ENCODE measurements at places on chromosomes 3 and 15.

DNA sequence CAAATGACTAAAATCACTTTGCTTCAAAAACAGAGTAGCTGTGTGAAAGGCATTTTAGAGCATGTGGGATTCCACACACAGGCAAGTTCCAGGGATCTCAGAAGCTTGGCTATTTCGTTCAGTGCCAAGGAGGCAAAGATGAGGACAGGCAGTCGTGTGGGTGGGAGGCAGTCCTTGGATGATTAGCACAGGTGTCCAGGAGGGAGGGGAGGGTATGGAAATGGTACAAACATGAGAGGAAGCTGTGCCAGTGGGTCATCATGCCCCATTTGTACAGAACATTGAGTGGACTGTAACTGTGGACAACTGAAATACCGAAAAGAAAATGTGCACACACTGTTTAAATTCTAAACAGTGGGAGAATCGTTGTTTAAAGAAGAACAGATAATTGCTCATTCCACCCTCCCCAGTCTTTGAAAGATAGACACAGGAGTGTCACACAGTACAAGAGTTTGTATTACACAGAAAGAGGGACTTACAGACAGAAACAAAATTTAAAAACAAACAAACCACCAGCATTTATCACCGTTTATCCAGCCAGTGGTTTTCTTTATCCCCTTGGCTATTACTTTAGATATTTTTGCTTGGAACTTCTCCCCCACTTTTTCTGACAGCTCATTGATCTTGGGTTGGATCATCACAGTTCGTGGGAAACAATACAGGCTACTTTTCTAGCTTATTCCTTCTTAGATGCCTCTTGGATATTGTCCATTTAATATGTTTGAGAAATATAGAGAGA is 122.9 kb downstream of the GREM1 start:
- no peak for DNase-seq

- DNase-seq = no peak
Measured at GRCh38 chr15:65182538-65182937, 2.6 kb downstream of the CLPX start.

GRCh38 chr3:113287803-113288648 is 76.7 kb downstream of the BOC start:
- peak; percentile 3 for DNase-seq

GRCh38 chr3:123088387-123088786 is 21.6 kb downstream of the PDIA5 start:
- no peak for DNase-seq

- DNase-seq = no peak
Measured at GRCh38 chr3:47251689-47252088, 30.9 kb downstream of the KIF9 start.

GRCh38 chr3:99708207-99708745 is 69.9 kb downstream of the COL8A1 start:
- DNase-seq = no peak

GRCh38 chr15:60374628-60375081 is 23.1 kb downstream of the ANXA2 start:
- DNase-seq = no peak

DNA sequence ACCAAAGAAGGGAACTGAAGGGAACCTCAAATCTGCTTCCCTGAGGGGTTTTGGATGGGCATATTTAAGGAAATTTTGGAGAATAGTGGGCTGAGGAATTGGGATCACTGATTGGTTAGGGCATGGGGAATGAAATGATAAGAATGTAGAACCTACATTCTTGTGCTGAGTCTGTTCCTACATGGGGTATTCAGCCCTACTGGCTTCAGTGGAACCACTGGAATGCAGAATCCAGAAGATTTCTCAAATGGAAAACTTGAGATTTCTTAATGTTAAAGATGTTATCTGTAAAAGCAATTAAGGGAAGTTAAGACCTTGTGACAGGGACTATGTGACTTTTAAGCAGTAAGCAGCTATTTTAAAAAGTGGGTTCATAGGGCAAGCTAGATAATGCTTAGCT is 1062.4 kb downstream of the AGBL1 start:
- no peak for DNase-seq

- no peak for DNase-seq
Measured at GRCh38 chr3:46564190-46565021, 1.7 kb downstream of the LRRC2 start.

DNA sequence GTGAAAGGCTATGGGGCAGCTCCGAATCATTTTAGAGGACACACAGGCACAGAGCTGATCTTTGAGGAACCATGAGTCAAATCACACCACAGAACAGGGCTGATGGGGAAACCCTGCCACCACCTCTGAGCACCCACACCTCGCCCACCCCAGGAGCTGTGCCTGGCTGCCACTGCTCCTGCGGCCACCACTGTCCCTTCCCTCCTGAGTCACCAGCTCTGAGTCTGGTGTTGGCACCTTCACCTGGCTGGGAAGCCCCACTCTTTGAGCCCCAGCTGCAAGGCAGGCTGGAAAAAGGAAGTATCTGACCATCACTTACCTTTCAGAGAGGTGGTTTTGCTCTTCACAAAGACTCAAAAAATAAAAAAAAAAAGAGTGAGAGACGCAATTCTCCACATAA is 63.6 kb upstream of the MEF2A start:
- no peak for DNase-seq

DNA sequence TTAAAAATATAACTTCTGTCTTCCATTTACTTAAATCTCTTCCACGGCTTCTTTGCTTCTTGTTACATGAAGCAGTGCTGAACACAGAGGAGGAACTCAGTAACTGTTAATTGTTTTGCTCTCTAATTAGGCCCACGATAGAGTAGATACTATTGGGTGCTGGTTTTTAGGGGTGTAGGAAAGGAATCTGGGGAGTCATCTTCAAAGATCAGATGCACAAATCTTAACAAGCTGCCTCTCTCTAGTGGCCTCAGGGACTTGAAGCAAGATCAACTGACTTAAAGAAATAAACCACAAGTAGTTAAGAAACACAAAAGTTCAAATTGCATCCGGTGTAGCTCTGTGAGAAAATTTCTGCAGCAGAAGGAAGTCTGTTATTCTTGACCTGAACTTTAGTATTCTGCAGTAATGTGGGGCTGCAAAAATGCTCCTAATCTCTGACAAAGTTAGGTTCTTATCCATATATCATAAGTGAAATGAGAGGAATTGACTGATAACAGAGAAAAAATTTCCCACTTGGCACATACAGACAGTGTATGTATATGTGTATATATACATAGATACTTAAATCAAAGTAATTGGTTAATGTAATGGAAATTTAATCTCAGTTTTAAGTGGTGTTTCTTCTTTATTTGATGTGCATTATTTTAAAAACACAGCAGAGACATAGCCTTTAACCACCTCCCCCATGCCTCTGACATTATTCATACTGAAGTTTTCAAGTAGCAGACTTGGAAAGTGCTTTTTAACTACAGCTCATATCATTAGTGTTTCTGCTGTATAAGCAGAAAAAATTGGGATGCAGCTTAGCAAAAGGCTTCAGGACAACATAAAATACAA is 51.8 kb downstream of the CHST2 start:
- no peak for DNase-seq

GRCh38 chr3:48466386-48467109 is 20.0 kb downstream of the ATRIP start:
- DNase-seq = no peak

- no peak for DNase-seq
Measured at GRCh38 chr3:183435661-183436060, 7.2 kb upstream of the MCF2L2 start.

- no peak for DNase-seq
Measured at GRCh38 chr3:183554377-183554776, 1.1 kb downstream of the KLHL6 start.

DNA sequence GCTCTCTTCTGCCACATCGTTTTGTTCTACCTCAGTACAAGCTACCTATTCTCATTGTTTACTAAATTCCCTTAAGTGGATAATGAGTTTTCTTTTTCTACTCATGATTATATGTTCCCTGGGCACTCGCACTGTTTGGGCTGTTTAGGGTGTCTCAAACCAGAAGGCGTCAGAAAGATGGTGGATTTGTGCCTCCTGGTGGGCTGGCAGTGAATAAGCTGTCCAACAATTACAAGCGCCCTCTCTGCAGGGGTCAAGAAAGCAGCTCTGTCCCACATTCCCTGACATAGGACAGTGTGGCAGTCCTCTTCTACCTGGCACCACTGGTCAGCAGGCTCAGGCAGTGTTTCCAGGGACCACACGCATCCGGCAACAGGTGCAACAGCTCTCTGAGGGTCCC is 173.4 kb upstream of the PPP2R3A start:
- no peak for DNase-seq

DNA sequence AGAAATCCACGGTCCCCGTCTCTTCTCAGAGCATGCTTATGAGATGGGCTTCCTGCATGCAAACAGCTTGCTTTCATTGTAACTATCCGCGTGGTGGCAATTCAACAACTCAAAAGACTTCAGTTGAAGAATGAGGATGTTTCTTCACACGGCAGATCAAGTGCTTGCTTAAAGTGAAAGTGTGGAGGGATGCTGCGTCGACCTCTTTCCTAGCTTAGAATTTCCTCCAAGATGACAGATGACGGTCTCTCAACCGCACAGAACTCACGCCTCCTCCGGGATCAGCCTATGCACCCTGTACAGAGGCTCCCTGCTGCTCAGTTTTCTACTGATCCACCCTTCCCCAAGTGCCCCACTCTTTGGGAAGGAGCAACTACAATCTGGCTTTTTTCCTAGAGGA is 47.8 kb downstream of the PCSK6 start:
- no peak for DNase-seq

GRCh38 chr3:137988982-137989381 is 21.0 kb upstream of the CLDN18 start:
- no peak for DNase-seq

- DNase-seq = no peak
Measured at GRCh38 chr3:51622413-51622812, 48.6 kb upstream of the TEX264 start.

DNA sequence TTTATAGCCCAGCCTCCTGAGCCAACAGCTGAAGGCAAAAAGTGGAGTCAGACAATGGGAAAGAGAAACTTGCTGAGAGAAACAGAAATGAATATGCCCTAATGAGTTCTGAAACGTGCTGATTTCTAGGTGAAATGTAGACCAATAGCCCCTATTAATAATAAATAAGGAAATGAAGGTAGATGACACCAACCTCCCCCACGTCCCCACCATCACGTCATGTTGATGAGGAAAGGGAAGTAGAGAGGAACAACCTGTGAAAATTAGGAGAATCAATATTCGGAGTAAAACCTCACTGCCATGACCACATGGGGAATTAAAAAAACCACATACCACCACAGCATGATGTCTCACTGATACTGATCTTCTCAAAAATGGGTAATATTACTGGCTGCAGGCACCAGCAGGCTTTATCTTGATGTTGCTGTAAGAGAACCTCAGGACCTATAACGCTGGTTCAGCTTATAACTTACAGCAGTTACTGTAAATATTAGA is 64.0 kb downstream of the KAT2B start:
- no peak for DNase-seq

DNA sequence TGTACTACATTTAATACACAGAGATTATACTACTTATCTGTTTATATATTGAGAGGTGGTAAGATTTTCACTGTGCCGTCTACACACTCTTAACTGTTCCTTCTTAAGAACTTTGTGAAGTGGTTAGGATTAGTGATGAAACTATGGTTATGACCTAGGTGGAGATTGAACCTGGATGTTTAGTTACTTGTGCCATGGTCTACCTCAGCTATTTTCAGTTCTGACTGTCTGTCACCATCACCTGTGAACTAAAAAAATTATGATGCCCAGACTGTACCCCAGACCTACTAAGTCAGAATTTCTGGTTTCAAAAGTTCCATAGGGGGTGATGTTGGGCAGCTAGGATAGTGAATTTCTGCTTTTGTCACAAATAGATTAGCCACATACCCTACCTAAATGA is 6.4 kb downstream of the RASA2 start:
- DNase-seq = no peak

Data from NCI-H526 treated with DMSO at 0.1 percent for 48 hours (cell line).